Activated CD4-positive, alpha-beta memory T cell treated with anti-CD3 and anti-CD28 coated beads for 36 hours (primary cell): ENCODE measurements at places on chromosomes 12 and 14.

DNA sequence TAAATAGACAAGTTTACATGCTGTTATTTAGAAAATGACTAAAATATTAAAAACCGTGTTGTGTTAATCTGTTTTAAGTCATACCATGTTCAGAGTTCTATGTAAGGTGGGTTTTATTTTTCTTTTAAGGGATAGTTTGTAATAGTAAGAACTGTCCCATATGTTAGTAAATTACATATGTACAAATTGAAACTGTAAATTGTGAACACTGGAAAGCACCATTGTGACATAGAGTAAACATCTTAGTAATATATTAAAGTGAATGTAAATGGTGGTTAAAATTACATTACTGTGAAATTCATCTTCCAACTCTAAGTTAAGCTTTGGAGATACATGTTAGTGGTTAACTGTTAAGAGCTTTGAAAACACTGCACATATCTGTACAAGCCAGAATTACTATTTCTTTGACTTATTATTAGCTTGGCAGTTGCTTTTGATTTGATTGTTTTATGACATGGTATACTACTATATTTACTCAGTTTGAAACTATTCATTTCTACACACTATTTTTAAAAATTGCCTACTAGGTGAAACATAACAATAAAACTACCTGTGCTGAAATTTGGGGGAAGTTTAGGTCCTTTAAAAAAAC, 27.4 kb upstream of the DIP2B start:
- no peak for DNase-seq

DNA sequence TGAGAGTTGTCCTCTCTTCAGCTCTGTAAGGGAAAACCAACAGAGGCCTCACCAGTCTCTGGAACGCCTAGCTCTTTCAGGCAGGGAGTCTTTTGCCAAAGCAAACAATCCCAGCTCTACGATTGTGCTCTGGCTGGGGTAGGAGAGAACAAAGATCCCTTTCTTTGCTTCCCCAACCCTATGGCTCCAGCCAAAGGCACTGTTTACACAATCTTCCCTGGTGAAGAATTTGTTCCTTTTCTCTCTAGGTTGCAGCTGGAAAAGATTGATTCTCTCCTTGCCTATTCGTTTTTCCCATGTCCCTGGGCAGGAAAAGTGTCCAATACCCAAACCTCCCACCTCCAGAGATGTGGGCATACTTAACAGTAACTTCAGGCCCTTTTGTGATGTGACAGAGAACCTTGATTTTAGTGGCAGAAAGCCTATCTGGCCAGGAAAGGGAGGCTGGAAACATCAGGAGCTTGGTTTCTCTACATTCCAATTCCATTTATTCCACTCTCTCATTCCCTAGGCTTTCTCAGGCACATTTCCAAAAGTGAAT, 16.8 kb downstream of the ATP5MC2 start:
- no peak for DNase-seq

- DNase-seq = peak; percentile 57
Measured at GRCh38 chr12:54394281-54394719, 9.8 kb upstream of the ZNF385A start.

GRCh38 chr12:3718100-3718499, 34.8 kb downstream of the CRACR2A start:
- no peak for DNase-seq

DNA sequence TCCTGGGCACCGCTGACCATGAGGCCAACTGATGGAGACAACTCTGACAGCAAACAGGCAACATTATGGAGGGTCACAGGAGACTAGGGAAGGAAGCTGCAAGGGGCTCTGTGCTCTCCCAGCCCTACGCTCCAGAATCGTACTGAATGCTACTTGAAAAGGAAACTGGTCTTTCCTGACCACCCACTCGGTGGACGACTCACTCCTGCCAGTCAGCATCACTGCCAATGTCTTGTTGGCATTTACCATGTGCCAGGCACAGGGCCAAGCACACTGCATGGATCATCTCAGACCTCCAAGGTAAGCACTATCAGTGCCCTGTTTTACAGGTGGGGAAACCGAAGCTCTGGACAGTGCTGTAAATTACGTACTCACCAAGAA, 38.0 kb downstream of the CCDC85C start:
- DNase-seq = peak; percentile 11

DNA sequence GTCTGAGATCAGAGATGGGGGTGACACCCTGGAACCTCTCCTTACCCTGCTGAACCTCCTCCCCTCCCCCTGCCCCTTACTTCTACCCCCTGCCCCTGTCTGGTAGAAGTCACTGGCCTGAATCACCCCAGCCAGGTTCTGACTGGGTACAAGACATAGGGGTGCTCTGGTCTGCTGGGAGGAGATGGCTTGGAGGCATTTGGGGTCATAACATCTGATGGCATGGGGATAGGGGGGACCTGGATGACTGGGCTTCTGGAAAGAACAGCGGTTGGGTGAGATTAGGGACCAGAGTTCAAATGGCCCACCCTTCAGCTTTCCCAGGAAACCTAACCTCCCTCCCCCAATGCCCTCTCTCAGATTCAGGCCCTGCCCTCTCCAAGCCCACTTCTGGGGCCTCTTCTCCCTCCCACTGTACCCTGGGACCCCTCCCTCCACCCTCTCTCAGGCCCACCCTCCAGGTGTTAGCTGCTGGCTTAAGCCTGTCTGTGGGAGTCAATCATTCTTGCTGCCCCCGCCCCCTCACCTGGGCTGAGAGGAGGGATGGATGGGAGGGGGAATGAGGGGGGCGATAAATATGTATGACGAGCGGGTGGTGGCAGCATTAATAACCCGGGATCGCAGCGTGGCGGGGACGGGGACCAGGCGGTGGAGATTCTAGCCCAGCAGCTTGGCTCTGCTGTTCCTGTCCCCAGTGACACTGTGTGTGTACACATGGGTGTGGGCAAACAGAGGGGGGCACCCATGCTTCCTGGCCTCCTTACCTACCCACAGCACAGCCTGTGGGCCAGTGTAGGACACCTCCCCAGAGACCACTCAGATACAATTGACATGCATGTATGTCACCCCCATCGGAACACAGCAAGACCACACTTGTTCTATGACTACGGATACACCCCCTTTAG, 5.9 kb downstream of the NXPH4 start:
- DNase-seq = no peak

- no peak for DNase-seq
Measured at GRCh38 chr12:29673346-29673745, 110.4 kb downstream of the TMTC1 start.

GRCh38 chr14:22607291-22607690, 9.2 kb downstream of the ABHD4 start:
- no peak for DNase-seq

- DNase-seq = peak; percentile 83
Measured at GRCh38 chr12:56151672-56152131, 685 bp upstream of the MYL6B start.

DNA sequence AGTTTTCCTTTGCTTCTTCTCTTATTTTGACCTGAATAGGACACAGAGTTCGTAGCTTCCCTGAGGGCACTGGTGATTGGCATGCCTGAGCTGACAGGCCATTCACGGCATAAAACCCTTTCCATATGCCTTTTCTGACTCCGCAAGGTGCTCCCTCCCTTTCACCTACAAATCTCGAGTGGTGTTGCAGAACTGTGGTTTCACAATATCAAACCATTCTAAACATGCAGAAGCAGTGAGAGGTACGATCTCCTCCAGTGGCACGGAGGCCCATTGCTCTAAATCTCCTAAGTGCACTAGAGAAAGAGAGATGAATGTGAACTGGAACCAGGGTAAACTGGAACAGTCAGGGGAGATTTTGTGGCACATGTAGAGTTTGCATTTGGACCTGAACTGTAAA, 23.9 kb downstream of the CLSTN3 start:
- DNase-seq = no peak

DNA sequence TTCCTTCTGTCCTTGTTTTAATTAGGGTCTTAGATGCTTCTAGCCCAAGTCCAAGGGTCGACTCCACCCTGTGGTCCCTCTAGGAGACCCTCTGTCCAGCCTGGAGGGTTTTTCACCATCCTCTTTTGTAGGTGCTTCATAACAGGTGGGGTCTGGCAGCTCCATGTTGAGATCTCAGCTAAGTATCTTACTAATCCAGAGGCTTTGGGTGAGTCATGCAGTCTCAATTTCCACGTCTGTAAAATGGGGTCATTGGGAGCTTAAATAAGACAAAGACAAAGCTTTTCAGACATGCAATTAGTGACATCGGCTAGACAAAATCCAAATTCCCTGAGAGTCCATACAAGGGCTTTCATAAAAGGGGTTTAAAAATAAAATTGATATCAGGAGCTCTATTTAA, 3.2 kb downstream of the HSPB8 start:
- no peak for DNase-seq

- peak; percentile 58 for DNase-seq
Measured at GRCh38 chr12:12927211-12928079, 24.5 kb downstream of the GPRC5D start.

GRCh38 chr12:124039276-124039675, 66.3 kb downstream of the ZNF664 start:
- no peak for DNase-seq

GRCh38 chr14:73221945-73222344, 15.4 kb upstream of the PAPLN start:
- DNase-seq = no peak

GRCh38 chr12:79347866-79348265, 342.9 kb downstream of the PAWR start:
- no peak for DNase-seq

DNA sequence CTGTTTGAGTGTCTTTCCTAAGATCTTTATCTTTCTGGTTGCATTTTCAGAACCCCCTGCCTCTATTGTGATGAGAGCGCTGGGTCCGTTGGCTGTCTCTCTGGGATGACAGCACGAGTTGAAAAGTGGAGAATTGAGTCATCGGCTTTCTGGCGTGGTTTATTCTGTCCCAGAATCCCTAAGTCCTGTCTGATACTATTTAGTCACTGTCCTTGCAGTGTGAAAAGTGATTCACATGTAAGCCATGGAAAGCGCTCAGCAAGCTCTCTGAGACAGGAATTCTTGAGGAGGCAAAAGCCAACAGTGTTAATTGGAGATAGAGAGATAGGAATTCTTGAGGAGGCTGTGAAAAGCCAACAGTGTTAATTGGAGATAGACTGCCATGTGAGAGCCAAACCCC, 121.7 kb downstream of the CHST11 start:
- DNase-seq = peak; percentile 72

DNA sequence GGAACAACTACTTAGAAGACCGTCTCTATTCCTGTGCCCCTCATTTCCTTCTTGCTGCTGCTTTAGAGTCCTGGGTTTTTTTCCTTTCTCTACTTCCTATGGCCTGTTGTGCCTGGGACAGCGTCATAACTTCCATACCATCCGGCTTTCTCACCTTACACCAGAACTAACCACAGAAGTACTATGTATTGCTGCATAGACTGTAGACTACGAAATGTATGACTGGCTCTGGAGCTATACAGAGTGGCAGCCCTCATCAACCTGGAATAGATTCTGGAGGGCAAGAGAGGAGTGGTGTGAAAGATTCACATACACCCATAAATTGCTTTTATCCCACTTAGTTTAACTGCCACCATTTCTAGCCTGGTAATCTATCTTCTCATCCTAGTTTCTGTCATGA, 16.9 kb upstream of the SRP54 start:
- DNase-seq = no peak

- DNase-seq = peak; percentile 77
Measured at GRCh38 chr12:112937741-112938719, at the start of gene OAS3. OAS3 (plus strand) TSS chr12:112938474; CDS start chr12:112938531, 57 bp downstream.

DNA sequence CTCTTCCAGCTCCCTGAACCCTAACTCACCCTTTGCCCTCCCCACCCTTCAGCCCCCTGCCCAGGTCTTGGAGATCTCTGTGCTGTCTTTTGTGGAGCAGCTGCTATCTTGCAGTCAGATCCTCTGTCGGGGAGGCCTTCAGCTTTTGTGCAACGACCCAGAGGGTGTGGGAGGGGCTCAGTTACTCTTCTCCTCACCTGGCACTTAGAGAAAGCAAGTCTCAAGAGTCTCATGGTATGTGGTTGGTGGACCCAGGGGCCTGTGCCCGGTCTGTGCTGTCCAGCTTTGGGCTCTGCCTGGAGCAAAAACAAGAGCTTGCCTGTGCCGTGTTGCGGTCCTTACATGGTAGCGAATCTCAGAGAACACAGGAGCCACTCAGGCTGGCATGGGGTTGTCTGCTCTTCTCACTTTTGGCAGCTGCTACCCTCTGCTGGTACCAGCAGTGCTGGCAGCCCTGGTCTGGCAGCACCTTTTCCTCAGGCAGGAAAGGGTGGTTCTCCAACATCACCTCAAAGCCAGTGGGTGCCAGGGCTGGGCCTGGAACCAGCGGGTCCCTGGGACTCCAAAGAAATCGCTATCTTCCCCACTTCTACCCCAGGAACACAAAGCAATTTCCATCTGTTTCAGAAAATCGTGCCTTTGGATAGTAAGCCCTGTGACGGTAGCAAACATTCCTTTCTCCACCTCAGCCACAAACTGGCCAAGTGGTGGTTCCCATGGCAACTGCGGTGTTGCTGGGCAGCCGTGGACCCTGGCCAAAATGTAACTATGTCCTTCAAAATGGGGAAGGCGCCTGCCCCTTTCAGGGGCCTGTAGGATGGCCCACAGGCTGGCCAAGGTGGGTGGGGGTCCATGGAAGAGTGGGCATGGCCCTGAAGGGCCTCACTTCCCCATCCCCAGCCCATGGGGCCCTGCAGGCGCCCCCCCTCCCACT, 90.0 kb downstream of the RIN3 start:
- DNase-seq = peak; percentile 46

GRCh38 chr14:61188978-61189808, 91.9 kb downstream of the TMEM30B start:
- DNase-seq = peak; percentile 69

DNA sequence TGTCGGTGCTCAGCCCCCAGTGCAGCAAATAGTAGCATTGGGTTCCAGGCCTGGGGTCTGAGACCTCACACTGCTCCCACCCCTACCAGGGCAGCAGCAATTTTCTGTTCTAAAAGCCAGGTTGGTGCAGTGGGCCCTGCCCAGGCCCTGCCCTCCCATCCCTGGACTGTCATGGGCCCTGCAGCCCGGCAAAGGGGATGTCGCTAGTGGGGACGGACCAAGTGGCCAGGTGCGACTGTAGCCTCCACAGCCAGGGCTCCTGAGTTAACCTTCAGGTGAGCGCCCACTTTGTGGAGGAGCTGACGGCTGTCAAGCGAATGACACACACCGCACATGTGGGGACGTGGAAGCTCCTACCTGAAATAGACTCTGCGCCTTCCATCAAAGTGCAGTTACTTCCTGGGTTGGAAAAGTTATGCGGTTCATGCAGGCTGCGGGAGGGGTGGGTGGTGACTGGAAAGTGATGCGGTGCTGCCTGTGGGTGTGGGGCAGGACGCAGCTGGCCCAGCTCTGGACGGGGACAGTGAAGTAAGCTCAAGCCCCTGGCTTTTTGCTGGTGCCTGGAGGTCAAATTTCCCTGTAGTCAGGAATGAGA, 1.5 kb downstream of the INF2 start:
- DNase-seq = peak; percentile 31

- no peak for DNase-seq
Measured at GRCh38 chr14:97359341-97359740, 562.2 kb downstream of the VRK1 start.

DNA sequence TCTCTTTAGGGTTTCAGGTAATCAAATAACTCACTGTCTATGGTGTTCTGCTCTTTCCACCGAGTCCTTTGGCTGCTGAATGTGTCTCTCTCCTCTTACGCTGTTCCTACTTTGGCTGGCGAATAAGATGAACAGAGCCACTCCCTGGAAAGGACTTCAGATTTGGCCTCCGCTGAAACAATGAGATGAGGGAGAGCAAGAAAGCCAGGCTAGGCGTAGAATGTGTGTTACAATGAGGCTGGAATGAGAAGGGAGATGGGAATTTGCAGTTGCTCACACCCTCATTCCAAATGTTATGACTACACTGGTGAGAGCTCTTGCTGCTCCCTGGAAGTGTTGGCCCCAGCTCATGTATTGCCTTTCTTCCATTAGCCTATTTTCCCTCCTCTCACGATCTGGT, at the start of gene MFAP5:
Gene MFAP5 (minus strand): TSS at position 234 of the 400 bp plus-strand sequence. CDS start 722 bp downstream, outside the sequence.
- DNase-seq = no peak

- no peak for DNase-seq
Measured at GRCh38 chr14:35196571-35196970, 74.2 kb downstream of the PRORP start.
